ENCODE measurements at places on chromosomes 2 and 18. TPM values are rescaled to one million over a fixed set of nuclear protein-coding genes. Genes with fewer than 3 reads are reported as not detected.

DNA sequence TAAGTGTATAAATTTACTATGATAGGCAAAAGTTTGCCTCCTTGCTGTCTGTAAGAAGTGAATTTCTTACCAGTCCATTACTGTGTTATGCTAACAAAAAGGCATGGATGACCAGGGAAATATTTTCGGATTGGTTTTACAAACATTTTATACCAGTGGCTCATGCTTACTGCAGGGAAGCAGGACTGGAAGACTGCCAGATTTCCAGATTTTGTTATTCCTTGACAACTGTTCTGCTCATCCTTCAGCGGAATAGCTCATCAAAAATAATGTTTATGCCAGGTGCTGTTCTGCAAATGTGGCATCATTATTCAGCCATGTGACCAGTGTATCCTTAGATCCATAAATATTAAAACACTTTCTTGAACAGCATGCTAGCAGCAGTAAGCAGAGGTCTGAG is 40.4 kb upstream of the NETO1 start:
- no peak for DNase-seq

- DNase-seq, result peak; percentile 73
These were observed 88.4 kb downstream of the PMAIP1 start for GRCh38 chr18:59988098-59988706.

GRCh38 chr2:207039225-207039624 is 99.9 kb downstream of the CPO start:
- DNase-seq, result no peak

The MYCN gene
- 0.22 TPM for total RNA-seq

The VIL1 gene
- total RNA-seq, result not detected

The EVA1A gene
- 0.43 TPM for total RNA-seq

The REG3G gene
- total RNA-seq, result not detected

The SNORC gene
- total RNA-seq, result 2.4 TPM

Data from activated CD8-positive, alpha-beta T cell treated with anti-CD3 and anti-CD28 coated beads for 36 hours (primary cell).